Stimulated activated CD8-positive, alpha-beta memory T cell treated with anti-CD3 and anti-CD28 coated beads, Interleukin-7, amount 100 ng/mL, for 1 hour (primary cell): ENCODE measurements at places on chromosomes 7 and 10.

DNA sequence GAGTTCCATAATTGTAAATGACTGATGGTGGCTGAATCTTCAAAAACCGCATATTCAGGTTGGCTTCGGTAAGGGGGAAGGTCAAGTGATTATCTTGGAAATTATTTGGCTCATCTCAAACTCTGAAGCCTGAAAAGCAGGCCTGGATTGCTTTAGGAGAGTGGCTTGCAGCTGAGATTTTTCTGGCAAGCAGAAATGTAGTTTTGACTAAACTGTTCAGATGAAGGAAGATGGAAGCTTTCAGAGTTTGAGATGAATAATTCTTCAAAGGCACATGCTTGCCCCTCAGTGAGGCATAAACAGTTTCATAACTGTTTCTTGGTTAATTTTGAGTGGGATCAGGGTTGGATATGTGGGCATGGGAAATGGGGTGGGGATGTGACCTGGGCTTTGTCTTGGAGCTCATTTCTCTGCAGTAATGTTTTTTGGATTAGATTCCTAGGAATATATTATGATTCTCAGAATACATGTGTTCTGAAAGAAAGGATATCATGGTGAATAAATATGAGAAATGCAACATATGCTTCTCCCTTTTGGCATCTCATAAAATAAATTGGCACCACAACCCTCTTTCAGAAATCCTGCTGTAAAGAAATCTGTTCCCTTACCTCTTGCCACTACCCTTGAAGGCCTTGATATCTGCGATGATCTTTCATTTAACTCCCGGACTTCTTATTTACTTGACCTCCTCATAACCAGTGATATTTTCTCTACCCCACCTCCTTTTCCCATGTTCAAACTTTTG lies 469.2 kb downstream of the ADRA2A start:
- no peak for DNase-seq

DNA sequence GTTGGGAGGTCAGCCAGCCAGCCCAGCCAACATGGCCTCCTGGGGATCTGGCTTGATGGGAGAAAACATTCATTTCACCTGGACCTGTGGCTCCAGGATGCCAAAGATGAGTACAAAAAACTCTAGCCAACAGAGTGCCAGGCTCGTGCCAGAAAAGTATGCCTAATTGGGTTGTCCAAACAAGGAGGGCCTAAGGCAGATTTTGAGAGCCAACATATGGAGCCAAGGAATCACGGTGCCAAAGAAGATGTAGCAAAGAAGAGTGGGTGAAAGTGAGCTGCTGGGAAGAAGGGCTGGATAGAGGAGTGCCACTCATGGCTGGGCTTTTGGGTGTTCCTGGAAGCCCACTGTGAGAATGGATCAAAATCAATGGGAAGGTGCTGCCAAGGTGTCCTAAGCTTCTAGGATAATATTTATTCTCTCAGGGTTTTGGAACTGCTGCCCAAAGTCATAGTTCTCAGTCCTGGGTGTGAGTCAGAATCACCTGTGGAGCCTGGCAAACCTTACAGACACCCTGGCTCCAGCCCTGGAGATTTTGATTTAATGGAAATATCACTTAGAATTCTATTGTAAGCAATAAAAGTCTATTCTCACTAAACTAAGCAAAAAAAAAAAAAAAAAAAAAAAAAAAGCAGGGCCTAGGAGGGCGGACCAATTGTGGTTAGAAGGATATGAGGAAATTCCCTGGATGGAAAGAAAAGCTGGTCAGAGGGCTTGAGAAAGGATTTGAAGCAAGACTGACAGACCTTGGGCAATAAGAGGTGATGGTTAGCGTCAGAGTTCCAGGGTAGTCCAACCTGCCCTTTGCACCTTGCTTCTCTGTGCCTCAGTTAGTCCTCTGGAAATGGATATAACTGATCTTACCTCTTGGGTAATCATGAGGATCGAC lies 182.2 kb upstream of the PRR15 start:
- no peak for DNase-seq

DNA sequence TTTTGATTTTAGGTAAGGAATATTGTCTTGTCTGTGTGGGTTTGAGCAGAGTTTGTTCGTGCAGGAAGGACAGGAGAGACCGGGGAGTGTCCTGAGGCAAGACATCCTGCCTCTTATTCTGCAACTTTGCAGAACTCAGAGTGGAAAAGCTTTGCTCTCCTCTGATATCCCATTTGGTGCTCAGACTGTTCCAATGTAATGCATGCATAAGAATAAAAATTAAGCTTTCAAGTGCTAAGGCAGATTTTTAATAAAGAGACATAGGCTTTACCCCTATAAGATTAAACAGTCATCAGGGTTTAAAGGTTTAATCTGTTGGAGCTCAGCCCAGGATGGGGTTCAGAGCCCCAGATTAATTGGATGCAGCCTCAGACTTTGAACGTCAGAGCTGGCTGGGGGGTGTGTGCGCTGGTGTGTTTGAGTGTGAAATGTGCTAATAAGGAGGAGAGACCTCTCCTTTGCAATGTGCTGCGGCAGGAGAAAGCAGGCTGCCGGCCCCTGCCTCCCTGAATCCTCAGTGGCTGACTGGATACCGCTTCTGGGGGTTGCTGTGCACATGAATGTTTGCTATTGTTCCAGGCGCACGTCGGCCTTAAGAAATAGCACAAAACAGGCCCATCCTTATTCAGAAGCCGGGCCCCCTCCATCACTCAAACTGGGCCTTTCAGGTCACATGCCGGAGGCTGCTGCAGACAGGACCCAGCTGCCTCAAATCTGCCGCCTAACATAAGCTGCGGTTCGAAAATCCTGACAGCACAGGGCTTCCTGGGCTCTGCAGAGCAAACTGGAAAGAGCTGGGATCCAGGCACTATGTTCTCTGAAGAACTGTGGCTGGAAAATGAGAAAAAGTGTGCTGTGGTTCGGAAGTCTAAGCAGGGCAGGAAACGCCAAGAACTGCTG lies 84.1 kb upstream of the PRR15 start:
- no peak for DNase-seq

GRCh38 chr7:110386913-110387312 lies 704.0 kb upstream of the LRRN3 start:
- DNase-seq, result no peak

GRCh38 chr7:15687546-15688278 lies 1.2 kb upstream of the MEOX2 start:
- no peak for DNase-seq

DNA sequence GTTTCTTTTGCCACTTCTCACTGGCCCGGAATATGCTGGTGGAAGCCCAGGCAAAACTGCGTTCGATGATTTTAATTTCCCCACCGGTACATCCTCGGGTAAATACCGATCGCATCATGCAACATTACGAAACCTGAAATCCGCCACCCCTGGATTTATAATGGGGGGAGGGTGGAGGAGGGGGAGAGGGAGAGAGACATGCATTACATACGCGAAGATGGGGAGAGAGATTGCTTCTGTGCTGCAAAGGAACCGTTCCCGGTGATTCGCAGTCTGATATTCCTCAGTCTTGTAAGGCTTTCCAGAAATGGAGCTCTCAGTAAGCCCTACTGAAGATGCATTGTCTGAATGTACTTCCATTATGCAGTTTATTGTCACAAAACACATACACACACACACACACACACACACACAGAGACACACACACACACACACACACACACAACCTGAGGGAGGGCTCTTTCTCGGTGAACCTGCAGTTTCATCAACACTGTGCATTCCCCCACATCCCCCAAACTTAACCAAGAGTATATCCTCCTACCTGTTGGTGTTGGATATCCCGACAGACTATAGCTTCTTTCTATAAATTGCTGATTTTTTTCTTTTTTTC lies 741 bp downstream of the GPR85 start:
- DNase-seq, result no peak

- DNase-seq, result no peak
These were observed 179.7 kb downstream of the HGF start for GRCh38 chr7:81590131-81590530.

- DNase-seq, result no peak
These were observed 56.4 kb downstream of the KAT6B start for GRCh38 chr10:74882831-74883230.

DNA sequence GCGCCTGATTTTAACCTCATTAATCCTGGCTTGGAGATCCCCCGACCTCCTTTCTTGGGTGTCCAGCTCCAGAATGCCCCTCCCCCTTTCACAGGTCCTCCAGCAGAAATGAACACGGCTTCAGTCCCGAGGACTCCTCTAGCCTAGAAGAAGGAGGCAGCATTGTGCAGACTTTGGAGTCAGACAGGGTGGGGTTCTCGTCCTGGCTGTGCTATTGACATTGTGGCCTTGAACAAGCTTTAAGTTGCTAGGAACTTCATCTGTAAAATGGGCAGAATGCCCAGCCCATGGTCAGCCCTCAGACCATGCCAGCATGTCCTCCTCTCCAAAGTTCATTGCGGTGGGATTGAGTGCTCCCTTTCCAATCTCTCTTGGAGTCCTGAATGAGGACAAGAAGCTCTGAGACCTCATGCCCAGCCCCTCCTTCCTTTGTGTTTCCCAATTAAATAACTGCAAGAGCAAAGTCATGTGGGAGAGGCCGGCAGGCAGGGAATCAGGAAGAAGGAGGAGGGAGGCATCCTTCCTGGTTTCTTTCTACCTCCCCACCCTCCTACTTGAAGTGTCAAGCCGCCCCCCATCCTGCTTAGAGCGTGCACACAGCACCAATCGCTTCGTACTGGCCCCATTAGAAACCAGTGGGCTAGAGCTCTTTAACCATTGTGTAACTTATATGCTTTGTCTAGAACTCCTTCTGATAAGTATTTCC lies 86.4 kb downstream of the RBM20 start:
- no peak for DNase-seq

DNA sequence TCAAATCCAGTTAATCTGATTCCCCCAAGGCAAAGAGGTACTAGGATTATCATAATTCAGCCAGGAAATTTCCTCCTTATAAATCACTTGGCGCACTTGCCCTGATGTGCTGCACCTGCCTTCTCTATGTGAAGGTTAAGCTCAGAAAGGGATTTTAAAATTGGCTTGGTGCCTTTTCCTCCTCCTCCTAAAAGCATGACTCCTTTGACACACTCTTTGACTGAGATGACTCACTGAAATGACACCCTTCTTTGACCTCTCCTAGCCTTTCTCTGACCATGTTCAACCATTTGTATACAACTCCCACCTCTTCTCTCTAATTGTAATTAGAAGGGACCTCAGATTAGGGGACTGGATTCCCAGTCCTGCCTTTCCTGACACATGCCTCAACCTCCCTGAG lies 46.5 kb downstream of the ABLIM1 start:
- no peak for DNase-seq

DNA sequence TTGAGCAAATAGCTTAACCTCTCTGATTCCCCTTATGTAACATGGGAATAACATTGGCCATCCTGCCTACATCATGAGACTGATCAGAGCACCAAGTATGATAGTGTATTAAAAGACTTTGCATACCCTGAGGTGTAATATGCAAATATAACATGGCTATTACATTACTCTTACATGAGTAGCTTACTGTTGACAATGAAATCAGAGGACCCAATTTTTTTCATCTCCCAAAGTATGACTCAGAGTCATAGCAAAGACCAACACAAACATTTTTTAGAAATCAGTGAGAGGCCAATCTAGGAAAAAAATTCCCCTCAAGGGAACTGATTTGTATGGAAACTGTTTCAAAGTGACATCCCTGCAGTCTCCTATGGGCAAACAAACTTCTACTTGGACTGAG lies 47.0 kb upstream of the TMEM140 start:
- no peak for DNase-seq

DNA sequence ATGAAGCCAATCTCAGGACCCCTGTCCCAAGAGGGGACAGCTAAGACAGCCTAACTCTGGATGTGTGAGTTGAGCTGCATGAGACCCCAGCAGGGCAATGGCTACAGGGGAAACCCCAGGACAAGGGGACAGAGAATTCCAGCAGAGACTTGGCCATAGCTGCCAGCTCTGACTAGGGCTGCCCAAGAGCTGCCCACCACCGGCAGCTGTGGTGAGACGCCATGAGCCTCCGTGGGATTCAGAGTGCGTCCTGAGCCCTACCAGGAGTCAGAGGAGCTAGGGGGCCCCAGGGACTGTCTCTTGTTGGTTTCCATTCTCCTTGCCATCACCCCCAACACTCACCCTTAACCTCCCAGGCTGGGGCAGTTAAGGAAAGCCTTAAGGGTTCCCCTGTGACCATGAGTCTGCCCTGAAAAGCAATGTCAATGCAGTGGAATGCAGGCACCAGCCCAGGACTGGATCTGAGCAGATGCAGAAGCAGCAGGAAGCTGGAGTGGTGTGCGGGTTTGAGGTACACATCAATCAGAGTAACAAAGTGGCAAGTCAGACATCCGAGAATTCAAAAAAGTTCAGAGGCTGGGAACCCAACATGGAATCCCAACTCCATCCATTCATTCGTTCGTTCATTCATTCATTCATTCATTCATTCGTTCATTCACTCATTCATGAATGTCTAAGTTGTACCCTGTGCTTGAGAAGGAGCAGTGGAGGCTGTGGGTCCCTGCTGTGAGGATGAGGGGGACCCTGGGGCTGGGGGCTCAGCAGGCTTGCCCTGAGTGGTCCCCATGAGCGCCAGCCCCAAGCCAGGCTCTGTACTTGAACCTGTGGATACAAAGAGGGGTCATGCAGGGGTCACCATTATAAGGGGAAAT lies 52.9 kb downstream of the C10orf120 start:
- no peak for DNase-seq
